ENCODE measurements at places on chromosomes 2 and 18.
A peak's percentile ranks its signal among the peaks of the same experiment; 100 is the strongest.

DNA sequence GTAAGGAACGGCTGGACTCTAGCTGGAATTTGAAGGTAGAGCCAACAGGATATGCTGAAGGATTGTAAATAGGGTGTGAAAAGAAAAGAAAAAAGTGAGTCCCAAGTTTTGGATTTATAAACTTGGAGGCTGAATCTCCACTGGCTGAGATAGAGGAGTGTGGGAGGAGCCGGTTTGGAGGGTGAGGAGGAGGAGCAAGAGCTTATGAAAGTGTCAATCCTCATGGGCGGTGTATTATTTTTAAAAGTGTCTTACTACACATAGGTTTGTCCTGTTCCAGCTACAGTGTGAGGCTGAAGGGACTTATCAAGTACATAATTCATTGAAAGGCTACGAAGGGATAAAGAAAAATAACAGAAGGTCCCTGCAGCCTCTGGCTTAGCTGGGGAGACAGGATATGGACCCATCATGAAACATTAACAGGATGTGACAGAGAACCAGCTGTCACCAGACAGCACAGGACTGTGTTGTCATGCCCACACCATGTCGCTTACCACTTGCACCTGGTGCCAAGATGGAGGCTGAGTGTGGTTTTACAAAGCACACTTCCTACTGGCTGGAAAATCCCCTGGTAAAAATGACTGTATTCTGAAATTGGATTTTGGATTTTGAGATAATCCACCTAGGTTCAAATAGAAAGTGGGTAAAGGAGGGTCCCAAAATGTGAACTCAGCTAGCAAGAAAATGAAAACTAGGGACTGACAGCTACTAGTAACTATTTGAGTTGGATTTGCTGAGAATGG is 2.5 kb upstream of the MREG start:
- peak; percentile 45 for DNase-seq

GRCh38 chr2:170723446-170723958 is 8.4 kb downstream of the SP5 start:
- DNase-seq: no peak

DNA sequence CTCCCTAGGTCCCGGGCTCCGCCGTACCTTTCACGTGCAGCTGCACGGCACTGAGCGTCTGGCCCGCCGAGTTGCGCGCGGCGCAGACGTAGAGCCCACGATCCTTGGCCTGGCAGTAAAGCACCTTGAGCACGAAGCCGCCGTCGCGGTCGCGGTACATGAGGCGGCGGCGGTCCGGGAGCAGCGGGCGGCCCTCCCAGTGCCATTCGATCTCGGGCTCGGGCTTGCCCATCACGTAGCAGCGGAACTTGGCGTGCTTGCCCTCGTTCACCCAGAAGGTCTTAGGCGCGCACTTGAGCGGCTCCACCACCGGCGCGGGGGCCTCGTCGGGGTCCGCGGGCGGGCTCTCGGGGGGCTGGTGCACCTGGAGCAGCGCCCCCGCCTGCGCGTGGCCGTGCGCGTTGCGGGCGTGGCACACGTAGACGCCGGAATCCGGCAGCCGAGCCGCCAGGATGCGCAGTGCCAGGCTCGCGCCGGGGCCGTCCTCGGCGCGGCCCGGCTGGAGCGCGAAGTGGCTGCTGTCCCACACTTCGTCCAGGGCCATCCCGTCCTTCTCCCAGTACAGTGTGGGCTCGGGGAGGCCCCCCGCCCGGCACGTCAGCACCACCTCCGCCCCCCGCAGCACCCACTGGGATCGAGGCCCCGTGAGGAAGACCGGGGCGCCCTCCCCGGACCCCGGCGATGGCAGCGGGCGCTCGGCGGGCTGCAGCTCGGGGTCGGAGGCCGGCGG is 980 bp downstream of the OBSL1 start:
- DNase-seq: no peak

DNA sequence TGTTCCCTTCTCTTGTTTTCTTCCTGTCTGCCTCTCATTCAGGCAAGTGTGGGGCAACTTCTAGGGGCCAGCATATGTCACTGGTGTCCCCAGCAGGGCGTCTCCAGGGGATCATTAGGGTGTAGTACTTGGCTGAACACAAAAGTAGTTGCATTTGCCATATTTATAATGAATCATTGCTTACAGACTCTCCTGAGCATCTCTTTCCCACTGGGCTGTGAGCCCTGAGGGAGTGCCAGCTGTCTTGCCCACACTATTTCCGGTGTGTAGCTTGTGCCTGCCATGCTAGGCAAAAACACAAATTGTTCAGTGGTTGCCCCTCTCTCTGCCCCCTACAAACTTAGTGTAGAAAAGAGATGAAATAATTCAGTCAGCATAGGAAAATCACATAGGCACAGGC is 40.8 kb upstream of the SCLY start:
- no peak for DNase-seq

GRCh38 chr2:235268535-235268934 is 225.3 kb upstream of the AGAP1 start:
- DNase-seq: no peak

DNA sequence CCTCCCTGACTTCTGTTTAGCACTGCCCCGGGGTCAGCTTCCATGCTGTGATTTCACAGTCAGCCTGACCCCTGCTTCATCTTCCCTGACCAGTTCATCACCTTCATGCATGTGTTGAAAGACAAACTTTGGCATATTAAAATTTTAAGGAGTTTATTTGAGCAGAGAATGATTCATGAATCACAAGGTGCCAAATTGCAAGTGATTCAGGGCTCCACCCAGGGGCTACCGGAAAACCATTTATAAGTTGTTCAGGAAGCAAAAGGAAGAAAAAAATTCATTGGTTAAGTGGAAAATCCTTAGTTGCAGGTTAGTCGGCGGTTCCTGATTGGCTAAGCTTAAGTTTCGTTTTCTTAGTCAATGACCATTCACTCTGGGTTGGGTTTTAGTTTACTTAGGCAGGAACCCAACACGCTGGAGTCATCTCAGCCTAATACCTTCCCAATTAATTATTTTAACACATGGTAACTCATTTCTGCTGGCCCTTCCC is 10.6 kb downstream of the IL1F10 start:
- DNase-seq: no peak

DNA sequence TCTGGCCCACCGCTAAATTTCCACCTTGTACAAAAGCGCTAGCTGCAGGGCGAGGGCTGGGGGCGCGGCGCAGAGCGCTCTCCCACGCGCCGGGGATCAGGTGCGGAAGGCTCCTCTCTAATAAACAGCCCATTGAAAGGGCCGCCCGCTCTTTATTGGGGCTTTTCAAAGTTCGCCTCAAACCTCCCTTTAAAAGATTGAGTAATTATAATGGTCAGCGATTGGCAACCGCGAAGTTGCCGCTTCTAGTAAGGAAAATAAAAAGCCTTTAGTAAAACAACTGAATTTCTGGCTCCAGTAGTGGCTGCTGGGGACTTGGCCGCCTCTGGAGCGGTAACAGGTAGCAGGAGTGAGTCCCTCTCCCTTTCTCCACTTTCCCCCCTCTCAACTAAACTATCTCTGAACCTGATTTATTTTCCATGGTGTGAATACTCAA is 755 bp downstream of the NEUROD1 start:
- no peak for DNase-seq

DNA sequence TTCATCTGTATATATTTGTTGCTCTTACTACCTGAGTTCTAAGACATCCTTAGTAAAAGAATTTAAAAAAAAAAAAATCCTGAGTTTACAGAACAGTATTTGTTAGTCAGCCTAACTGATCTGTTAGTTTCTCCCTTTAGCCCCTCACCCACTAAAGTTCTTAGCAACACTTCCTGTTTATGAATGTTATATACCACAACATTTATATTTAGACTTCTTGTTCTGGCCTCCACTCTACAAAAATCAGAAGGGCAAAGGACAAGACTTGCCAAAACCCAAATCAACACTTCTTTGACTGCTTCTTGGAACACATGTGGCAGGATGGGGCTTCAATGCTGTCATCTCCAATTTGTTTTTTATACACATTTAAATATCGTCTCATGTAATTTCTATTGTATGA is 71.1 kb downstream of the MGAT5 start:
- no peak for DNase-seq

- no peak for DNase-seq
These were observed 106.7 kb upstream of the PGAP1 start for GRCh38 chr2:197033222-197033621.

GRCh38 chr2:102915128-102915527 is 153.3 kb downstream of the TMEM182 start:
- DNase-seq: no peak

GRCh38 chr2:43262239-43262638 is 35.8 kb upstream of the ZFP36L2 start:
- no peak for DNase-seq

- DNase-seq: no peak
These were observed 201.0 kb upstream of the SP5 start for GRCh38 chr2:170514140-170514539.

GRCh38 chr2:33289961-33290360 is 186.5 kb upstream of the RASGRP3 start:
- no peak for DNase-seq

- DNase-seq: no peak
These were observed 1494.7 kb upstream of the NXPH2 start for GRCh38 chr2:140274891-140275290.

DNA sequence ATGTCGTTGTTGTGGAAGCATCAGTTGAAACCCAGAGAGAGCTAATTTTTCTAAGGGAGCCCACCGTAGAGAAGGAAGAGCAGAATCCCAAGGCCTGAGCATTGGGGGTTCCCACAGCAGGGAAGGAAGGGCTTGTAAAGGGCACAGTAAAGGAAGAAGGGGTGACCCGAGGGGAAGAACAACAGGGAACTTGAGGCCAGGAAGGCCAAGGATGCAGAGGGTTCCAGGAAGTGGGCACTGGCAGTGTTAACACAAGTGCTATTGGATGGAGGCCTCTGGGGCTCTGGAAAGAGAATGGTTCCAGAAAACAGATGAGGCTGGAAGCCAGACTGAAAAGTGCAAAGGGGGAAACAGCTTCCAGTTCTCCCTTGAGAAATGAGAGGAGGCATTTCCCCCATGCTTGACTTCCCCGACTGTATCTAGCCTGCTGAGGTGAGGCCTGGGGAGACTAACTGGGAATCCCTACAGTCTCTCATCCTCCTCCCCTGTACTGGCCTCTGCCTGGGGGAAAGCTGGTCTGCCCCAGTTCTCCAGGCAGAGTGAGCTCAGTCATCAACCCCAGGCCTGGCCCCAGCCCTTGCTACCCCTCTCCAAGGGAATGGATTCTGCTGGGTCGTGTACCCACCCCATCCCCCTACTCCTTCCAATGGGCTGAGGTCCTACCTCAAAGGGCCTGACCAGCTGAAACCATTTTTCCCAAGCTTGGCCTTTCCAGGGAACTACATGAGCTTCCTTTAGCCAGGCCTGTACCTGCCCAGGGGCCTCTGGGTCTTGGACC is 43.2 kb upstream of the MRPL33 start:
- no peak for DNase-seq

- DNase-seq: no peak
These were observed 128.8 kb downstream of the CERS6 start for GRCh38 chr2:168584911-168585310.

- DNase-seq: no peak
These were observed 11.2 kb downstream of the MAB21L4 start for GRCh38 chr2:240884745-240885144.

- no peak for DNase-seq
These were observed 33.5 kb downstream of the CIB4 start for GRCh38 chr2:26607698-26608097.

DNA sequence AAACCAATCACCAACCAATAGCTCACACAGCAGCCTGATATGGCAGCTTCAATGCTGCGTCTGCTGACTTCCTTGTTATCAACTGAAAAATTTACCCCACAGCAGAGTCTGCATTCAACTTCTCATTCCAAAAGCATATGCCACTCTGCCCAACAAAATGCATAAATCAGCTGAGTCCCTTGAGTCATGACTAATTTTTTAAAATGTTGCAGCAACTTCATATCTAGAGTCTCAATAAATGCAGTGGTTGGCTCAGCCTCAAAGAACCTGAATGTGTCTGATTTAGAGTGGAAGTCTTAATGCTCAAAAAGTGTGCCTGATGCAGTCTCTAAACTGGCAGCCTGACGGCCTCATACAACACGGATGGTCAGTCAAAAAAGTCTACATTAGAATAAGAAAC is 46.5 kb downstream of the FARSB start:
- no peak for DNase-seq

GRCh38 chr2:13414897-13415296 is 698.2 kb downstream of the TRIB2 start:
- DNase-seq: no peak

- no peak for DNase-seq
These were observed 926.2 kb upstream of the SOX11 start for GRCh38 chr2:4765787-4766530.

GRCh38 chr2:75041731-75042600 is 83.5 kb downstream of the POLE4 start:
- DNase-seq: no peak

Data from activated T-helper 1 cell treated with anti-CD3 and anti-CD28 coated beads, Interleukin-12 subunit alpha, Interleukin-12 subunit beta, Interleukin-2, Interleukin-4 antibody, amounts not matched to agents 30 ng/mL and 10 ng/mL and 1 ng/mL, durations not matched to agents 14 hours and 24 hours and 36 hours (primary cell).